ENCODE measurements at places on chromosomes 12 and 14. TPM values are rescaled to one million over a fixed set of nuclear protein-coding genes. Genes with fewer than 3 reads are reported as not detected.

DNA sequence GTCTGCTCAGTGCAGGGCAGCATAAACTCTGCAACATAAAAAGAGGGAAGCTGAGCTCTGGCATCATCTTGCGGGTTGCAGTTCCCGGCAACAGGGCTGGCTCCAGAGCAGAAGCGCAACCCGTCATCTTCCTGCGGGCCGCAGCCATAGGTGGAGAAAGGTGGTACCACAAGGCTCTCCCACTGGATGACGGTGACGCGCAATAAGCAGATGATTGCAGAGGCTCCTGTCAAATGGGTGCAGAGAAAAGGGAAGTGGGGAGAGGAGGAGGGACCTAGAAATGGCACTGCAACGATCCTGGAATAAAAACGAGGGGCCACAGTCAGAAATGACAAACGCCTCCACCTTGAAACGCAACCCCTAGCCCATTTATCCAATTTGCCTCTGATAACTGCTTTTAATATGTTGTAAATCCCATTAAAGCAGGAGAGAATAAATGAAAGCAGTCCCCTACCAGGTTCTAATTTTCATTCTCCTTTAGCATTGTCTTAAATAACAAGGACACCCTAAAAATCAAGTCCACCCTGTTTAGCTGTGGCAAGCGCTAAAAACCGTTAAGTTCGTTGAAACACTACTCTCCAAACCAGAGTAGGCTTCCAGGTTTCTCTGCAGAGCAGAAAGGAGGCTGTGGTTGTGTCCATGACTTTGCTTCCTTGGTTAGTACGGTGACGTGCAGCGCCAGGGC, 30.9 kb upstream of the TUBA1C start:
- ATAC-seq = peak; percentile 23

DNA sequence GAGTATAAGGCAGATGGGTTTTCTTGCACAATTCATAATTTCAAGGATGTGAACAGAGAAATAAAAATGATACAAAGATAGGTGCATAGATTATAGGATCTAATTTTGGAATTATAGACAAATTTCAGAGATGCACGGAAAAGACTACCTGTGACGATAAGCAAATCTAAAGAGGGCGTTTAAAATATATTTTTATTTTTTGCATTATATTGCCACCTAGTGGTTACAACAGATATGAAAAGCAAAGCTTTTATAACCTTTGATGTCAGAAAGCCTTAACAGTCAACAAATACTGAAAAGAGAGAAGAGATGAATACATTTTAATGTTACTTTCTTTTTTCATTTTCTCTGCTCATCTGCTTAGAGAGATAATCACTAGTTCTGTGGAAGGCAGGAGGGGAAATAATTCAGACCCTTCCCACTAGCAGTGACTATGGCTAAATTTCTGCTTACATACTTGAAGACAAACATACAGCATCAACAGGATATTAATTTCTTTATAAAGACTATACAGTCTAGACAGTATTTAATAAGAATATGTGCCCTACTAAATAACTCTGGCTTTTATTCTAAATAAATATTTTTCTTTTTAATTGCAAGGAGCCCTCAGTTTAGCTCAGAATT, 46.3 kb downstream of the NTS start:
- ATAC-seq = no peak

GRCh38 chr14:101845496-101845895, 84.0 kb downstream of the PPP2R5C start:
- no peak for ATAC-seq

GRCh38 chr12:57815177-57816000, 3.1 kb downstream of the AVIL start:
- ATAC-seq = no peak

KCNA1 gene
- 1.5 TPM for total RNA-seq

DNA sequence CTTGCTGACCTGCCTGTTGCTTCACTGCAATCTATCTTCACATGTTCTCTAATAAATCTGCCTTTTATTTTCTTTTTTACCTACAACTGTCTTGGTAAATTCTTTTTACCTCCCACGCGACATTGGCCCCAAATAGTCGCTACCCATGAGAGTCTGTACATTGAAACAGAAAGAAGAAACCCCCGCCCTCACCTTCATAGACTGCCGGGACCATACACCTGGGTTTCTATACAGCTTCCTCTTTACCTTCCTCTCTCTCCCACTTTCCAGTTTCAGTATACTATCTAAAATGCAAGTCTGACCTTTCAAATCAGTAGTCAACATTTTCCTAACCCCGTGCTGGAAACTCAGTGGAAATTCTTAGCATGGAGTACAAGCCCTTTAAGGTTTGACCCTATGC, 4.8 kb downstream of the SLC8A3 start:
- ATAC-seq = no peak

SUSD6 gene
- 7.5 TPM for total RNA-seq

DNA sequence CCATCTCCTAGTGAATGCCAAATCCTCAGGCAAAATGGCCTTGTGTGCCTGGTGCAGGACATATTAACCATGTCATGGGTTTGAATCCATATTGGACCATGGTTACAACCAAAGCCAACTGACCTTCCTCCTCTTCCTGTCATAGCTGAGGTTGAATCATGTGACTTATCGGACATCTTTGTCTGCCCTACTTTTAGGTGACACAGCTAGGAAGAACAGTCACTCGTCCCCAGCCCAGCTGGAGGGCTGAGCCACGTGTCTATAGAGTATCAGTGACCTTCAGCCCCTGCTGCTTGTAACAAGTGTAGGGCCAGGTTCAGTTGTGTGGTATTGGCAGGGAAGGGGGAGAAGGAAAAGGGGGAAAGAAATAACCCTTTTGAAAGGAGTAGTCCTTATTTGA, 225.2 kb downstream of the KTN1 start:
- no peak for ATAC-seq

DNA sequence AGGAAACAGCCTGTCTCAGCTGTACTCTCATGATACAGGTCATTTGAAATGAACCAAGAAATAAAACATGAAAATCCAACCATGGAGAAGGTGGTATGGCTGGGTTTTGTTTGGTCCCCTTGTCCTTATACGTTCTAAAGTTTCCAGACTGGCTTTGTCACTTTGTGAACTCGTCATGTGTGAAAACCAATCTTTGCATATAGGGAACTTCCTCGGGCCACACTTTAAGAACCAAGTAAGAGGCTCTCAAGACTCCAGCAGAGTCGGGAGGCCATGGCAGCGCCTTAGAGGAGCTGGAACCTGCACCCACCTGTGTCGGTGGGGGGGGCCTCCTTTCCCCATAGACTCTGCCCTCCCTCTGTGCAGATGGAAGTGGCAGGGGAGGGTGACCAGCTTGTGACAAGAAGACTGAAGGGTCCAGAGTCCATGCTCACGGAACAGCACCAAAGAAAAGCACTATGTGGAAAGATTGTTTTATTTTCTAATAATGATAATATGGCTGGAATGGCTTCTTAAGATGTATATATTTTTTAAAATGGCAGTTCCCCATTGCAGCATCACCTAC, 125.3 kb downstream of the ESRRB start:
- no peak for ATAC-seq

HNRNPC gene
- 867 TPM for total RNA-seq

DNA sequence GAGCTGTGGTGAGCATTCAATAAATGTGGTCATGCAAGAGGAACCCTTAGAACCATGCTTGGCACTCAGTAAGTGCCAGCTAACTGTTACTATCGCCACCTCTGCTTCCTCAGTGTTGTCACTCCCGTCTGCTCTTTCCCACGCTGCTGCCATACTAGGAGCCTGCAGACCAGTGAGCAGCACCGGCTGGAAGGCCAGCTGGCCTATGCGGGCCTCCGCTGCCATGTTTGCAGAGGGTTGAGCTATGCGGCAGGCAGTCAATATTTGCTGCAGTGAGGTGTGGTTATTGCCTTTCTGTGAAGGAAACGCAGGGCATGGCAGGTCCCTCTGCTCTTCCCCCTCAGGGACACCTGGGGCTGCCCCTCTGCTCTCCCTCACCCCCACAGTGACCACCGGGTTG, 13.0 kb downstream of the KMT5A start:
- ATAC-seq = no peak

- ATAC-seq = no peak
These were observed 105.2 kb upstream of the SYT1 start for GRCh38 chr12:78759367-78759766.

DNA sequence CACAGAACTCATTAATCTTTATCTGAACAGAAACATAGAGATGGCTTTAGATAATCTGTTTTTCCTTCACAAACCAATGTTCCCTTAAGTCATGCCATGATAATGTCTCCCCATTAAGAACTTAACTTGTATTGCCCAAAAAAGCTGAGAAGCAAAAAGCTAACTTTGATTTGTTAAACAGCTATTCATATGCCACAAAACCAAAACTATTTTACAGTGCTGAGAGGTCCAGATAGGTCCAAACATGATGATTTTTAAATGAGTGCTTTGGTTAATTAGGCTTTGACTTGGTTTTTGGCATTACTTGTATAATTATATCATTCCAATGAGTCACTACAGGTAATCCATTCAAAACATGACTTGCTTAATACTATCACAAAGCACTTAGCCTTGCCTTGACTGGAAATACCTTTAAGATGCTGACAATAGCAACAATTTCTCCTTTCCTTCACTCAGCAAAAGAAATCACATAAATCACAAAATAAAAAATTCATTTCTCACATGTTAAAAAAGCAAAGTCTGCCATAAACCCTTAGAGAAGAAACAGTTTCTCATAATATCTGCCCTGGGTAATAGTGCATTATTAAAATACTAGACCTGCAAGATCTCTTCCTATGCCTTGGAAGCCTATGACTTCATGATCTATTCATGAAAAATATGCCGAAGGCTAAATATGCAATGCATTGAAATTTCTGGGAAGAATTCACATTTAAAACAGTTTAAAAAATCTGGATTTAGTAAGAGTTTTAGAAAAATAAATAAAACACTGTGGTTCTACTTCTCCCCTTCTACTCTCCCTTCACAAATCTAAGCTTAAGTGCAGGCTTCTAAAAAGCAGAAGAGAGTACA, 52.0 kb upstream of the SAV1 start:
- ATAC-seq = peak; percentile 19

GRCh38 chr14:95485222-95485819, 31.1 kb downstream of the SYNE3 start:
- no peak for ATAC-seq

GRCh38 chr12:7374423-7375144, 69.4 kb downstream of the CD163L1 start:
- no peak for ATAC-seq

DNA sequence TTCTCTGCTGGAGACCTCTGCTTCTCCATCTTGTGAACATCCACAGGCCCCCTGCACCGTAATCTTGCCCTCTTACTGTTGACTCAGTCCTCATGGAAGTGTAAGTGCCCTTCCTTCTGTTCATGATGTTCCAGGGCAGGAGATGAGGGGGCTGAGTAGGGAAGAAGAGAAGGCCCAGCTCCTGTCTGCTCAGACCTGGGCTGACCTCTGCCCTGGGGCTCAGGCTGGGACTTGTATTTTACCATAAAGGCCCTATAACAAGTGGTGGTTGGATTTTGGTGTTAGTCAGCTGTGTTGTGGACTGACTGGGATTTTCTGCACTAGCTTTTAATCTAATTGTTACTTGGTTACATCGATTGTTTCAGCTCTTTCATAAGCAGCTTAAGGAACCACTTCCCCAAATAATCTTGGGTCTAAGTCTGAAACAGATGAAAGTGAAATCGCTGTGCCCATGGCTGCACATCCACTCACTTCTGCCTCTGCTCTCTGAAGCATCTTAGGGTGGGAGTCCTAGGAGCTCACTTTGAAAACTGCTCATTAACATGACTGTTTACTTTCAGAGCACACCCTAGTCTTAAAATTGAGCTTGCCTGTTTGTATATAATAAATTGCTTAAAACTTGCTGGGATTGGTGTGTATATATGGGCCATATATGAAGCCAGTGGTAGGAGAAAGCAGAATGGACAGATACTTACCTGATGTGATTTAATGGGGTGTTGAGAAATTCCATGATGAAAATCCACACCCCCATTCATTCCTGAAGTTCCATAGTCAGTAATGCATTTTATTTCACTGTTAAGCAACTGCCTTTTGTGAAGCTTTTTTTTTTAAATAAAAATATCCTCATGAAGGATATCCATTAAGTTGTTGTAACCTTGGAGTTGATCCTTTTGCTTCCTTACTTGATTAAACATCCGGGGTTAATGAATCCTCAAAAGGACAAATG, 17.7 kb downstream of the C12orf71 start:
- no peak for ATAC-seq

DNA sequence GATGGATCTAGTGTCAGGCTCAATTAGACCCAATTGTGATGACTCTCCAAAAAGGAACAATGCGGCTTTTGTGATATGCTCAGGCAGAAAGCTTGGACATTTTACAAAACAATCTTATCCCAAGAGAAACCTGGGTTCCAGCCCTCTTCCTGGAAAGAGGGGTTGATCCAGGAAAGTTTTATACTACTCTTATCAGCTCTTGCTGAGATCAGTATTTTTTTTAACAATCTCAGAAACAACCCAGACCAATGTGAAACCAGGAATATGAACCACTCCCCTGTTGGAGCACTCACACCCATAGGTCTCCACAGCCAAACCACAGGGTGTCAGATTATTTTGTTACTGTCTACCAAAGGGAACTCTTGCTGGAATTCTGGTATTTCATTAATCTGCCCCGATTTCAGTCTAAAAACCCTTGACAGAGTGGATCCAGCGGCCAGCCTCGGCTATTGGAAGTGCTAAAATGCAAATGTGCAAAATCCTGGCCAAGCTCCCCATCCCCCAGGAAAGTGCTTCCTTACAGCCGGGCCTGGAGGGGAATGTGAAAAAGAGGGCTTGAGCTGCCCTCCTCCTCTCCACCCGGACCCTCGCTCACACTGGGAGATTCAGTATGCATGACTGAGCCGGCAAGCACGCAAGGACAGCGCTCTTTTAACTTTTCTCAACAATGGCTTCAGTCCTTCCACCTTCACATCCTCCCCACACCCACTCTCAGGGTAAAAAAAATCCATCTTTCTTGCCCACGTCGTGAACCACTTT, 4.0 kb downstream of the FBXL14 start:
- peak; percentile 1 for ATAC-seq

DNA sequence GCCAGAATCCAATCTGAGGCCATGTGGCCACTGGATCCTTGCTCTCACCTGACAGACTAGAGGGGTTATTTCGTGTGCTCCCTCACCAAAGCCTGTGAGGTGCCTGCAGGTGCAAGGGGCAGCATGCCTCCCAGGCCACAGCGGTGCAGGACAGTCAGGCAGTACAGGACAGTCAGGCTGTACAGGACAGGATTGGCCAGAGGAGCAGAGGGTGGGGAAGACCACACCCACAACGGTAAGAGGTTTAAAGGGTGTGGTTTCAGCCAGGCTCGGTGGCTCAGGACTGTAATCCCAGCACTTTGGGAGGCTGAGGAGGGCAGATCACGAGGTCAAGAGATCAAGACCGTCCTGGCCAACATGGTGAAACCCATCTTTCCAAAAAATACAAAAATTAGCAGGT, 3.1 kb upstream of the BRF1 start:
- no peak for ATAC-seq

GPR68 gene
- total RNA-seq = 3.3 TPM

- ATAC-seq = no peak
These were observed 16.0 kb upstream of the AQP2 start for GRCh38 chr12:49934505-49934904.

POTEM gene
- 0.19 TPM for total RNA-seq

AQP6 gene
- 0.19 TPM for total RNA-seq

SOAT2 gene
- 0.50 TPM for total RNA-seq

- ATAC-seq = no peak
These were observed 27.1 kb upstream of the CLMN start for GRCh38 chr14:95346820-95347219.

- ATAC-seq = no peak
These were observed 384.3 kb downstream of the RAD51B start for GRCh38 chr14:68203871-68204270.

All from motor neuron (in vitro differentiated cells).